Stimulated activated CD4-positive, alpha-beta T cell treated with anti-CD3 and anti-CD28 coated beads, Interleukin-4, amount 100 ng/mL, for 1 hour (primary cell): ENCODE measurements at places on chromosomes 13 and 19.

DNA sequence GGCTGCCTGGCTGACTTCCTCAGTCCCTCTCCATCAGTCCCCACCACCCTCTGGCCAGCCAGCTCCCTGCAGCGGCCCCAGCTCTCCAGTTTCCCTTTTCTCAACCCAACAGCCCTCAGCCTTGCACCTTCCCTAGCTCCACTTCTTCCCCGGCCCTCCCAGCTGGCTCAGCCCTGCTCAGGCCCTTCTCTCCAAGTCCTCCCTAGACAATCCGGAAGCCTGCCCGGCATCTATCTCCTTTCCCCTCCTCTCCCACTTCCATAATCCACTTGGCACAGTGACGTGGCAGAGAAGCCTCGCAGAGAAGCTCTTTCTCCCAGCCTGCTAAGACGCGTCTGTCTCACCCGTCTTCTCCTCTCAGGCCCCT is 1.1 kb downstream of the UBXN6 start:
- no peak for DNase-seq

- DNase-seq = no peak
Observed at GRCh38 chr13:92966341-92966740, 260.3 kb upstream of the GPC6 start.

GRCh38 chr19:43265664-43266025 is 3.7 kb downstream of the PSG9 start:
- DNase-seq = no peak

- no peak for DNase-seq
Observed at GRCh38 chr13:47133011-47133445, 236.2 kb upstream of the HTR2A start.

GRCh38 chr13:38763446-38764381 is 76.8 kb downstream of the FREM2 start:
- DNase-seq = no peak

DNA sequence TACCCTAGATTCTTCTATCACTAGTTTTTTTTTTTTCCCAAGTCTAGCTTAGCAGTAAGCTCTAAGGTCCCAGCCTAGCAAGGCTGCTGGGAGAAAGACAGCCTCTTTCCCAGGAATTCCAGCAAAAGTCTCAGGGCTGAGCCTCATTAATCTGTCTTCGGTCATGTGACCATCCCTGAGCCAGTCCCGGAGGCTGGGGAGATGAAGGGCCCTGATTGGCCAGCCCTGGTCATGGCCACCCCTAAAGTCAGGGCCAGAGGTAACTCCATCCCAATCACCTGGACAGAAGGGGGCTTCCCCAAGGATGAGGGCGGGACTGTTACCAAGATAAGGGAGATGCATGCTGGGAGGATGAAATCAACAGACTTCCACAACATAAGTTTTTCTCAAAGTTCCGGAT is 43.3 kb downstream of the CCNE1 start:
- DNase-seq = no peak

DNA sequence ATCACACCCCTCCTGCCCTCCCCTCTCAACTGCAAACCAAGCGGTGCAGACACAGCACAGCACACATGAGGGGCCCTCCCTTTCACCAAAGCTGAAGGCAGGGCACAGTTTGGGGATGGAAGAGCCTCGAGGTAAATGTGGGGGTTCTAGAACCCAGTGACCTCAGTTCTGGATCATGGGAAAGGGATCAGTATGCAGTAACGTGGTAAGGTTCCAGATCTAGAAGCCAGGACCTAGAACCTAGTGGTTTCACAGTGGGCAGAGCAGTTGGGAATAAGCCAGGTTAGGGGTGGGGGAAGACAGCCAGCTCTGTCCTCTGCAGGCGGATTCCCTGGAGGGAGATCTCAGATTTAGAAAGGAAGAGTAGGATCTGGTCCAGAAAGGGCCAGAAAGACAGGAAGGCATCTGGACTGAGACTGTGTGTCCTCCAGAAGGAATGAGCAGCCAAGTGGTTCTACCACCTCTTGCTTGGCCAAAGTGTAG is 3.1 kb downstream of the FTL start:
- DNase-seq = no peak

- no peak for DNase-seq
Observed at GRCh38 chr19:27794494-27795042, 1418.4 kb downstream of the UQCRFS1 start.

DNA sequence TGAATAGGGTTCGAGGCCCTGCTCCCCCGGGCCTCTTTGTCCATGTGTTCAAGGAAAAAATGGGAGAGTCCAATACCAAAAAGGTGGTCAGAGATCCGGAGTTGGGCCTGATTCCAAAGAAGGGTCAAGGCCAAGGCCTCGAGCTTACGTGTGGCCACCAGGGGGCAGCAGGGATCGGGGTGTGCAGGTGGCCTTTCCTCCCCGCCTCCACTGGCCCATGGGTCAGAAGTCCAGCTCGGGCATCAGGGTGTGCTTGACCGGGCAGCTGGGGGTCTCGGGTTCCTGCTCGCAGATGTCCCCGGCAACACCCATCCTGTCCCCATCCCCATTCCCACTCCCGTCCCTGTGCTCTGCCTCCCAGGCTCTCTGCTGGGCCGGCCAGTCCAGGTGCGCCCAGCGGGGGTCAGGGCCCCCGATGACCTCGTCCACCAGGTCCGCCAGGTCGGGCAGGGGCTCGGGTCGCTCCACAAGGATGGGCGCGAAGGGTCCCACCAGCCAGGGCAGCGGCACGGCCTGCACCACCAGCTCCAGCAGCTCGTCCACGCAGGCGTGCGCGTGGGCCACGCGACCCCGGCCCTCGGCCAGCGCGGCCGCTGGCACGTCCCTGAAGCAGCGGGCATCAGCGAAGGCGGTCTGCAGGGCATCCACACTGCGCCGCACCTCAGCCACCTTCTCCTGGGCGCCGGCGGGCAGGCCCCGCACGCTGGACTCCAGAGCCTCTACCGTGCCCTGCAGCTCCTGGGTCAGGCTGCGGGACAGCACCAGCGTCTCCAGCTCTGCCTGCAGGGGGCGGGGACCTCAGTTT is 5.2 kb upstream of the PLIN4 start:
- DNase-seq = peak; percentile 36

- DNase-seq = peak; percentile 53
Observed at GRCh38 chr19:55647732-55648584, at the start of gene CCDC106. Gene CCDC106 (plus strand): TSS chr19:55648212. CDS start chr19:55649047, 835 bp downstream.

DNA sequence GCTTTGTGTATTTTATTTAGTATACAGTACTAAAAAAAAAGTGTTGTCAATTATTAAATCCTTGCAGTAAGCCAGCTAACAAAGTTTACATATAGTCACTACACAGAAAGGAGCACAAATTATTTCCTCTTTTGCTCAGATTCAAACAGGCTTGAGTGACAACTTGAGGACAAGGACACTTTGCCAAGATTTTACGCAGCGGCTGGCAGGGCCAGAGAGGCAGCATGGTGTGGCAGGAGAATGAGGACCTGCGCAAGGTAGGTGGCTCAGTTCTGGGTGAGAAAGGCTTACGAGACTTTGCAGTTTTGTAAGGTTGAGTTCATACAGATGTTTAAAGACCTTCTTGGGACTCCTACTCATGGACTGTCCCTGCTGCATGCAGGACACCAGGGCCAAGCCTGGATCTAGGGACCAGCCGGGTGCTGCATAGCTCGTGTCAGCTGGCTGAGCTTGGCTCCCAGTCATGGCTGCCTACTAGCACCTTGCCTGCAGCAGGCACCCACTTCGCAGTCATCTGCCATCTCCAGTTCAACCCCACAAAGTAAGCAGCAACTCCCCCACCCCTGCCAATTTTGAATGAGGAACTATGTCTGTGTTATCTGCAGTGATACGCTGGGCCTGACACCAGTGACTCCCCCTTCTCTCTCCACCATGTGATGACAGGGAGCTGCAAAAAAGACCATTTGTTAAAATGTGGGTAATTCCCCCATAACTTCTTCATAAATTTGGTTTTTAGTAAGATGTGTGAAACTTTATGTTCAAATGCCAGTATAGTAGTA is 3.7 kb upstream of the TUBA3C start:
- DNase-seq = no peak

DNA sequence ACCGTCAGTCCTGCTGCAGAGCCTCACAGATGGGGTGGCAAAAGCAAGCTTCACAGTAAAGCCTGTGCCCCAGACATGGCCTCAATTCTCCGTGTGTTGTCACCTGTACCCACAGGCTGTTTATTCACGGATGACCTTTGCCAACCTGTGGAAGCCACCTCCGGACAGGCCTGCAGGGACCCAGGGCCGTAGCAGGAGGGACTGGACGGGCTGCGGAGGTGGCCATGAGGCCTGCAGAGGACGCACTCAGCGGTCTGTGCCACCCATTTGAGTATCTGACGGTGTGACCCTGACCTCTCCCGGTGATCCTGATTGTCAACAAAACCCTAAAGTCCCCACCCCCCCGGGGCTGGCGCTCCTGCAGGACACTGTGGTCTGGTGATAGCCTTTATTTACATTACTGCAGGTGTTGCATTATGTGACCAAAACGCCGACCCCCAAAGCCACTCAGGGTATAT is 7.8 kb upstream of the KLF16 start:
- DNase-seq = no peak

- DNase-seq = peak; percentile 93
Observed at GRCh38 chr19:9435279-9436268, at the start of gene ZNF266. Gene ZNF266 (minus strand): TSS chr19:9435573. CDS start chr19:9420089, 15,484 bp downstream.

- no peak for DNase-seq
Observed at GRCh38 chr13:101231751-101232428, 184.4 kb downstream of the NALCN start.

DNA sequence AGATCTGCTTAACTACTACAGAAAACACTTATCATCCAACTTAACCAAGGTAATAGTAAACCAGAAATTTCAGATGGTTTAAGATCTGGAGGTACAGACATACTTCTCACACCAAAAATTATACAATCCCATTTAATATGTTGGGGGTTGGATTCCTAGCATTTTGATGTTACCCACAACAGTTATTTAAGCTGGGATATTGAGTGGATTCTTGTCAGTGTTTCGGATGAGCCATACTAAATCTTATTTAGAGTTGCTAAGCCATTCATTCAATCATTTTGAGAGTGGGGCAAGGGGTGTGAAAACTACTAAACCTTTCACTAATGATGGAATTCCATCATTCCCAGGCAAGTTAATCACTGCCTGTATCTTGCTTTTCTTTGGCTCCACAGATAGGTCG is 40.6 kb downstream of the KATNAL1 start:
- no peak for DNase-seq

DNA sequence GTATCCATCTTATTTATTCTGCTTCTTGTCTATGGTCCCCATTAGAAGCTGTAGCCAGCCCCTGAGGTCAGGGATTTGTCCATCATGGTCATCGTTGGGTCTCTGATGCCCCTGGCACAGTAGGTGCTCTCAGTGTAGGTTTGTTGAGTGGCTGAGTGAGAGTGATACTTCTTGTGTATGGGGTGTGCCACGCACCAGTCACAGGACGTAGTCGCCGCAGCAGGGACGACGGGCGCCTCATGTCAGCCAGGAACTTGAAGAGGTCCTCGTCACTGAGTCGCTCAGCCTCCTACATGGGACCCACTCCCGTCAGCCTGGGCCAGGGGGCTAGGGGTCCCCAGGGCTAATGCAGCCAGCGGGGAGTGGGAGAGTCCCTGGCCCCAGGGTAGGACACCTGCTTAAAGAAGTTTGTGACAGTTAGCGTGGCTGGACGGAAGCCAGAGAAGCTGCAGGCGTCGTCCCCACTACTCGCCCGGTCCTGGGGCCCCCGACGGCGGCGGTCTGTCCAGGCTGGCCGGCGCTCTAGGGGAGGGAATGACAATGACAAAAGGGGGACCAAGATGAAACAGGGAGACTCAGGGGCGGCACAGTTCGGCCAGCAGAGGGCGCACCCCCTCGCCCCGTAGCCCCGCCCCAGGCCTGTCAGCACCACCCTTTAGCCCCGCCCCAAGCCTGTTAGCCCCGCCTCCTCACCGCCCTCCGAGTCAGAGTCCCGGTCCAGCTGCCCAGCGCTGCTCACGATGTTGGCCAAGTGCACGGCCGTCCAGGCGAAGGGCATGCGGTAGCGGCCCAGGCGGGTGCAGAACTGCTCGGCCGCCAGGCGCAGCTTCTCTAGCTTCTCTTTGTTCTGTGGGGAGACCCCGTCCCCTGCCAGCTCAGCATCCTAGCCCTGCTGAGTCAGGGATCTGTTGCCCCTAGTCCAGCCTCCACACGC is 3.7 kb downstream of the ANGPTL8 start:
- DNase-seq = peak; percentile 88

DNA sequence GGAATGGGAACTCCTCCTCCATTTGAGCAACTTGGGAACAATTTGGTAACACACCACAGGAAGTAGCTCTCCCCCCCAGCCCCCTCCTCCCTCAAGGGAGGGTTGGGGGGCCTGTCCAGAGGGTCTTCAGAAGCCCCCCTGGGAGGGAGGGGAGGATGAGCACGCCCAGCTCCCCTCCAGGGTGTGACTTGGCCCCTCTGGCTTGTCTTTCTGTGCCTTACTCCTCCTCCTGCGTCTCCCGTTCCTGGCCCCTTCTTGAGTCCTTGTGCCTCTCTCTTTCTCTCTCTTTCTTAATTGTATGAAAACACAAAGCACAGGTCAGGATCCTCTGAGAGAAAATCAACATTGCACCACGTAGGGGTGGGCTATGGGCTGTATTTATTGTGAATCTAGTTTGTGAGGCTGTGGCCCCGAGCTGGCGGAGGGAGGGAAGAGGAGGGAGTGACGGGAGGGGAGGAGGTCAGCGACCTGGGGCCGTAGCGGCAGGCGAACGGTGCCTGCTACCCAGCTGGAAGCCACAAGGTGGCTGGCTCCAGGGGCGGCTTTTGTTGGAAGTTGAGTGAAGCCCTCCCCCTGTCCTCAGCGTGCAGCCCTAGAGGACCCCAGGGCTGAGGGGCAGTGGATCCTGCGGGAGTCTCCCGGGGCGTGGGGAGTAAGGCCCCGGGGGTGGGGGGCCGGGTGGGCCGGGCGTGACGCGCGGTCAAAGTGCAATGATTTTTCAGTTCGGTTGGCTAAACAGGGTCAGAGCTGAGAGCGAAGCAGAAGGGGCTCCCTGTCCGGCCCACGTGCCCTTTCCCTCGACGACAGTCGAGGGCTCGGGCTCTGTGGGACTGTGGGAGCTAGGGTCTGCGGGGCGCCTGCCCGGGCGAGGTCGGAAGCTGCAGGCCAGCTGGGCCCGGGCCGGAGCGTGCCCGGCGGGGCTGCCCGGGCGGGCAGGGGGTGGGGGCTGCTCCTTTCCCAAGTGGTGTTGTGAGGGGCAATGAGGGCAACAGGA is 6.4 kb downstream of the LYL1 start:
- no peak for DNase-seq

DNA sequence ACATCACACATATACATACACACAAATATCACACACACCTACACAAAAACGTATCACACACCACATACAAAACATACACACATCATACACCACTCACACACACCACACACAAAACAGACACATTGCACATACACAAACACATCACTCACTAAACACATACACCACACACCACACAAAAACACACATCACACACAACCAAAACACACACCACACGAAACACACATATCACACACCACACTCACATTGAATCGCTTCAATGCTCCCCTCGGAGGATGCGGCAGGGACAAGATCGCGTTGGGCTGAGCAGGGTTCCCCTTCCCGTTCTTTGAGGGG is 131.5 kb downstream of the CRYL1 start:
- no peak for DNase-seq

DNA sequence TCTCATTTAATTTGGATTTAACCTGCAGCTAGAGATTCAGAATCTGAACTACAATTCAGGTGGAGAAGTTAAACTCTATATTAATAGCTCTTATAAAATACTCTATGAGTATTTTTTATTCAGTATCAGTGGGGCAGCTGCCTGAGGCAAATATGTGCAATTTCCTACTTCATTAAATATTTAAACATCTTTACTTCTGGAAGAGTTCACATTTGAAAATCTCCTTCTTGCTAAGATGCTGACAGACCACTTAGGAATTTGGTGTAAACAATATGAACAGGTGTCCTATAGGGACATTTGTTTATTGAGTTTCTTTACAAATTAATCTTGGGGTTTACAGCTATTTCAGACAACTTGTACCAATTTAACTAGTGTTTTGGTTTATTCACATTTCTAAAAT is 20.4 kb downstream of the STARD13 start:
- no peak for DNase-seq

- DNase-seq = peak; percentile 88
Observed at GRCh38 chr19:39405958-39406655, 540 bp upstream of the ZFP36 start.
